Stimulated activated CD4-positive, alpha-beta T cell treated with anti-CD3 and anti-CD28 coated beads, Interleukin-4, amount 100 ng/mL, for 24 hours (primary cell): ENCODE measurements at places on chromosomes 11 and 22.
A peak's percentile ranks its signal among the peaks of the same experiment; 100 is the strongest.

DNA sequence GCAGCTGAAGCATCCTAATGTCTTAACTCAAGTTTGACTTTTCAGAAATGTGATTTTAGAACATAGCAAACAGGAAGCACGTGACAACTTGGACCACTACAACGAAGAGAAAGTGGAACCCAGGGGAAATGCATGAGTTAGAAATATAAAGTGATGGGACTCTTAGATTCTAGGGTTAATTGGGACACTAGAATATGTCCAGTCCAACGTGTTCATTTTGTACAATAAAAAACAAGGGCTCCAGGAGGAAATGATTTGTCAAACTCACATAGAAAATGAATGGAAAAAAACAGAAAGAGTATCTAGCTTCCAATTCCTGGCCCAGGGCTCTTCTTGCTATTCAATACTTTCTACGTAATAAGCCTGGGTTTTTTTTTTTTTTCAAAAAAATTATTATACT is 30.7 kb downstream of the TIMP3 start:
- DNase-seq: no peak

GRCh38 chr11:60159284-60159683 is 23.6 kb downstream of the MS4A6A start:
- no peak for DNase-seq

DNA sequence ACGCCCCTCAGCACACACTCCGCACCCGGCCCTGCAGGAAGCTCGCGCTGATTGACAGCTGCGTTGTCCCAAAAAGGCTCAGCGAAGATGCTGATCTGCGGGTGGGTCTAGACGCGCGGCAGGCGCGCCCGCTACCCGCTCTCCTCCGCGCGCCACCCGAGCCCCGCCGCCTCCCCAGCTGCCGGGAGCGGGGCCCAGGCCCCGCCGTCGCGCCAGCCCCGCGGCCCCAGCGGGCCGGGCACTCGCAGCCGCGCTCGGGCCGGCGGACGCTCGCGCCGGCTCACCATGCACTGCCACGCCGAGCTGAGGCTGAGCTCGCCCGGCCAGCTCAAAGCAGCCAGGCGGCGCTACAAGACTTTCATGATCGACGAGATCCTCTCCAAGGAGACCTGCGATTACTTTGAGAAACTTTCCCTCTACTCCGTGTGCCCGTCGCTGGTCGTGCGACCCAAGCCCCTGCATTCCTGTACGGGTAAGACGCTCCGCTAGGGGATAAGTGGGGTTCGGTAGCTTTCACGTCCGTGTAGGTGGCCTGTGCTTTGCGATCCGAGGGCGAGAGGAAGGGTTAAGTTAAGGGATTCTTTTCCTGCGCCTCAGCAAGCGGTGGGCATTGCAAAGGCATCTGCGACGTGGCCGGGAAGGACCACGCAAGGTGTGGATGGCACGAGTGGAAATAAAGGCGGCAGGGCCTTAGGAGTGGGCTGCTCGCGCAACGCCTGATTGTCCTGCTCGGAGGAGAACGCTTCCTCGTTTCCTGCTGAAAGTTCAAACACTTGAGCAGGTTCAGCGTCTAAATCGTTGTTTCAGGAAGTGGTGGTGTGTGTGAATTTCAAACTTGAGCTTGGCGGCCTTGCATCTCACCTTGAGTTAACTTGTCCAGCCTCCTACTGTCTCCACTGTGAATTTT is at the start of gene BARX2:
Gene BARX2, plus strand, starts transcription at position 98 of the 907 bp plus-strand sequence. Its CDS starts 188 bp downstream, at position 286.
- DNase-seq: no peak

- no peak for DNase-seq
Observed at GRCh38 chr22:19523240-19524169, 705 bp downstream of the CLDN5 start.

GRCh38 chr11:6022956-6023355 is 7.6 kb downstream of the OR56A1 start:
- DNase-seq: no peak

DNA sequence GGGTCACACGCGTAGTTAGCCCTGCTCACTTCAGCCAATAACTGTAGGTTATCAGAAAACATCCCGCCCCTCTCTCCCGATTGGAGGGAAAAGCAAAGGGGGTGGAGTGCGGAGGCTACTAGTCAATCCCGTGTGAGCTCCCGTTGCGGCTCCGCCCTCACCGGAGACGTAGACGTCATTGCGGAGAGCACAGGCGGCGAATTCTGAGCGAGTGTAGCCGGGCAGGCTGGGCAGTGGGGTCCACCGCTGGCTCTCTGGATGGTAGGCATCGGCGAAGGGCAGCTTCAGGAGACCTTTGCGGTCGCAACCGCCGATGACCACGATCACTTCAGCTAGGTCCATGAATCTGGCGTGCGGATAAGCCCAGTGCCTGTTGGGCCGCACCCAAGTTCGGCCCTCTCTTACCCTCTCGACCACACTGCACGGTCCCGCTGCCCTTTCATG is 4.7 kb downstream of the KLHL35 start:
- DNase-seq: peak; percentile 64

GRCh38 chr11:65418681-65419459 is 3.7 kb upstream of the NEAT1 start:
- DNase-seq: peak; percentile 92

DNA sequence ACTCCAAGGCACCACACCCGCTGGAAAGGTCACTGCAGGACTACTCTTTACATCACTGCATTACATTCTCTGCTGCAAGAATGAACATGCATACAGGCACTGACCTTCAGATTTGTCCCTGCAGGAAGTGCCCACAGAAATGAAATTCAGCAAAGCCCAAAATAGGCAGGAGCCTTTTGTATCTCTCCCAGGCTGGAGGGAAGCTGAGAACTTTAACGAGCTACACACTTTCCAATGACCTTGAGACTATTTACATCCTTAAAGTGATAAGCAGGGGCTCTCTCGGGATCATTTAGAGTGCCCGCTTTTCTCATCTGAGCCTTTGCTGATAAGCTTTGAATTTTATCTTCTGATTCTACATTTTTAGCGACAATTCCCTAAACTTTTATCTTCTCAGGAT is 12.5 kb downstream of the FEZ1 start:
- no peak for DNase-seq

DNA sequence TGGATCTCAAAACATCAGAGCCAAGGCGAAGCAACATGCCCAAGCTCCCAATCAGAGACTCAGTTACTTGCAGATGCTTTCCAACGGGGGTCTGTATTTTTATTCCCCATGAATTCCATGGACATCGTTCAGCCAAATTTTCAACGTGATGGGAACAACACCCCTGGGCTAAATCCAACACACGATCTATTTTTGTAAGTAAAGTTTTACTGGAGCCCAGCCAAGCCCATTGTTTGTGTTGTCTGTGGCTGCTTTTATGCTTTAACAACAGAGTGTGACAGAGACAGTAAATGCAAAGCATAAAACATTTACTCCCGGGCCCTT is 33.7 kb downstream of the SLC5A1 start:
- DNase-seq: no peak

GRCh38 chr22:42074846-42075676 is 1.0 kb downstream of the PHETA2 start:
- DNase-seq: no peak

- no peak for DNase-seq
Observed at GRCh38 chr11:30344085-30344484, 21.2 kb downstream of the ARL14EP start.

DNA sequence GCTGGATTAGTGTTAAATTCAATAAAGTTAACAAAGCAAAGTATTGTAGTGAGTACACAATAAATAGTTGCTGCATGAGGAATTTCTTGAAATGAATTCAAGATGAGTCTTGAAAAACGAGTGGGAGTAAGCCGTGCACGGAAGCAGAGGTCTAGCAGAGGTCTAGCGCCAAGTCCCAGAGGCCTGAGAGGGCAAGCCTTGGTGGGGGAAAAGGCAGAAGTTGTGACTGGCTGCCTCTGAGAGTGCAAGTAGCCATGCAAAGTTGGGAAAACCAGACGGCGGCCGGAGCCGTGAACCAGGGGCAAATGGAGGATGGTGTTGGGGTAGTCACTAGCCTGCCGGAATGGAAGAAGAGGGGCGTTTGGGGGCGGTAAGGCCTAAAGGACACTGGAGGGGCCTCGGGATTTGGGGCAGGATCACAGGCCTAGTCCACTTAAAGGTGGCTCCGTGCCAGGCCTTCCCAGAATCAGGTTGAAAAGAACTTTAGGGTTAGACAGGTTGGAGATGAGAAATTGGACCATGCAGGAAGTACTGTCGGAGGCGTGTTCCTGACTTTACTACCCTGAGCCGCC is 379 bp upstream of the SLC3A2 start:
- peak; percentile 56 for DNase-seq

DNA sequence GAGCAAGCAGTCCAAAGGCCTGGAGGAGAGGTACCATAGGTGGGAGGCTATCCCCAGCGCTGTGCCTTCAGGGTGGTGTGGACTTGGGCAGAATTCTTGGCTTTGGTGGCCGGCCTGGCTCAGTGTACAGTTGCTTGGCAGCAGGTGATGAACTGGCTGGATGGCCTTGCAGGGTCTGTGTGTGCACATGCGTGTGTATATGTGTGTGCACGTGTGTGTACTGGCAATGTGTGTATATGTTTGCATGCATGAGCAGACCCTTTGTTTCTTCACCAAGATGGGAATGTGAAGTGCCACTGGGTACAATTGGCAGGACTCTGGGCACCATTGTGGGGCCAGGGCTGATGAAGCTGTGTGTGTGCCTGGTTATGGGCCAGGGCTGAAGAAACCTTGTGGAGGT is 53.0 kb downstream of the CEP164 start:
- no peak for DNase-seq

GRCh38 chr22:37235897-37236607 is 8.0 kb downstream of the RAC2 start:
- DNase-seq: no peak

- no peak for DNase-seq
Observed at GRCh38 chr11:99584830-99585229, 564.1 kb downstream of the CNTN5 start.

GRCh38 chr11:32894149-32894827 is 1.7 kb downstream of the QSER1 start:
- DNase-seq: peak; percentile 7

DNA sequence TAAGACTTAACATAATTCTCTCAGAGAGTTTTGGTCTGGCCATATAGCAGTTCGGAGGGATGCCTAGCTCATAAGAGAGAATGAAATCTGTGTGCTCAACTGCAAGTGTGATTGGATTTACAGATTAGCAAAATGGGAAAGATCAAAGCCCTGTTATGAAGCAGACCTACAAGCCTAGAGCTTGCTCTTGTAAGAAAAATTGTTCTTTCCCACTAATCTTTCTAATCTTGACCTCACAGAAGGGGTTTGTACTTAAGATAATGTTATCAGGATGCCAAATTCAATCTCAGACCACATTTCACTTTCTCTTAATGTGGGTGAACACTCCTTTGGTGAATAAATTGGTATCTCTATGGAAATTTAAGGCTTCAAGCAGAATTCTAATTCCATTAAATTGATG is 267.2 kb downstream of the RAB38 start:
- no peak for DNase-seq

- no peak for DNase-seq
Observed at GRCh38 chr11:132439711-132440255, 1069.4 kb downstream of the NTM start.

DNA sequence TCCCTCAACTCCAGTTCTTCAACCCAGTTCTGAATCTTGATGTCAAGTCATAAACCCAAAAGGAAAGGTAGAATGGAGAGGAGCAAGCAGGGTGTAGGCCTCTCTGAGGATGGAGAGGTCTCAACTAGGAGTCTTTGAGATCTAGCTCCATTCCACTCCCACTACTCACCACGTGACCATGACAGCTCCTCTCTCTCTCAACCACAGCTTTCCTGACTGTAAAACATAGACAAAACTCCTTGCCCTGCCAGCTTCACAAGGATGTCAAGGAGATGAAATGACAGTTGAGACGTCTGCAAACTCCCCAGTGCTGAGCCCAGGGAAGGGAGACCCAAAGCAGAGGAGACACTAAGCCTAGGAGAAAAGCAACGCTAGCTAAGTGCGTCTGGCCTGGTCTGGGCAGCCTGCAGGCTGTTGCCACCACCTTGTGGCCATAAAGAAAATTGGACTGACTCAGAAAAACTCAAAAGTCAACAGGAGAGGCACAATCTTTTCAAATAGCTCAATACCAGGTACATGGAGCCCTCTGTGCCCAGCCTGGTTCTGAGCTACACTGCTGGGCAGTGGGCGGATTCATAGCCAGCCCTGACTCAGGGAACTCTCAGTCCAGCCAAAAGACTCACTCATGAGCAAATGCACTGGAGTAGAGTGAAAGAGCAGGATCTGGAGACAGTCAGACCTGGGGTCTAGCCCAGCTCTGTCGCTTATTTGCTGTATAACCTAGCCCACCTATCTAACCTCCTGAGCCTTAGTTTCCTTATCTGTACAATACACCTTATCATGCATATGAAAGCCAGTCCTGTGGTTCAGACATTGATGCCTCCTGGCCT is 3.4 kb downstream of the CLPB start:
- peak; percentile 34 for DNase-seq

DNA sequence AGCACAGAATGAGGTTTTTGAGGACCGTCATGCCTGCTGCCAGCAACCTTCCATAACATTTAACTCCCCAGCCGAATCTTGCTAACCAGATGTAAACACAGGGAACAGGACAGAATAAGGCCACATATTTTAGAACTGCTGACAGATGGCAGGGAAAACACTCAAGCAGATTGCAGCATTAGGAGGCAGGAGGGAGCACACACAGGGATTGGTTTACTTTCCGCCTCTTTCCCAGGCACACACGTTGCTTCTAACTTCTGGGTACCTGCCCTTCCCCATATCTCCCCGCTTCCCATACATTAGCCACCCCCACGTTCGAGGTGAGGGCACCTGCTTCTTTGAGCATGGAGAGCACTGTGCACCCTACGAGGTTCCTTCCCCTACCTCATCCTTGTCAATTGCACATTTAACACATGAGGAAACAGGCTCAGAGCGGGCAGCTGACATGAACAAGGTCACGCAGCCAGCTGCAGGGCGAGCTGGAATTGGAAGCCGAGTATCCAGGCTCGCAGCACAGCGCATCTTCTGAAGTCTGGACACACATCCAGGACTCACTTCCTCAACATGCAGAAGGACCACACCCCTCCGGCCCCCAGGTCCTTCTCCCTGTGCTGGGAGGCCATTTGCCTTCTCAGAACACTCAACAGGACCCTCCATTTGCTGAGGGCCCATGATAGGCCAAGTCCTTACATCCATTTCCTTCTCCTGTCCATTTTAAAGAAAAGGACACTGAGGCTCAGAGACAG is 18.7 kb downstream of the ASPHD2 start:
- no peak for DNase-seq

GRCh38 chr11:95693298-95693697 is 96.3 kb downstream of the FAM76B start:
- DNase-seq: no peak

DNA sequence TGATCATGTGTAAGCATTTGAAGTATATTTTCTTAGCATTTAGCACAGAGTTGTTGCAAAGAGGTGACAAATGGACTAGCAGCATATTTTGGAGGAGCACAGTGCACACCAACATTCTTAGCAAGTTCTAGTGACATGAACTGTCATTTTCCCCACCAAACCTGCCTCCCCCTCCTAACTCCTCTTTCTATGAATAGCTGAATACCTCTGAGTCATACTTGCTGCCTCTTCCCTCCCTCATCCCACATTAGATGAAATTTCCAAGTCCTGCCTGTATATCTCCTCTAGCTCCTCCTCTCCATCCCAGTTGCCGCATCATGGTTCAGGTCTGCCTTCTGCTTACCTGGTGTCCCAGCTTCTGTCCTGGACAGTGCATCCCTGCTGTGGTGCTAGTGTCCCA is 7.2 kb downstream of the OSBP2 start:
- no peak for DNase-seq

GRCh38 chr11:104583857-104584256 is 314.4 kb downstream of the CASP12 start:
- DNase-seq: no peak
